Activated effector memory CD4-positive, alpha-beta T cell treated with Interleukin-2 at 50 U/mL for 16 hours (primary cell): ENCODE measurements at places on chromosomes 3 and 15.

DNA sequence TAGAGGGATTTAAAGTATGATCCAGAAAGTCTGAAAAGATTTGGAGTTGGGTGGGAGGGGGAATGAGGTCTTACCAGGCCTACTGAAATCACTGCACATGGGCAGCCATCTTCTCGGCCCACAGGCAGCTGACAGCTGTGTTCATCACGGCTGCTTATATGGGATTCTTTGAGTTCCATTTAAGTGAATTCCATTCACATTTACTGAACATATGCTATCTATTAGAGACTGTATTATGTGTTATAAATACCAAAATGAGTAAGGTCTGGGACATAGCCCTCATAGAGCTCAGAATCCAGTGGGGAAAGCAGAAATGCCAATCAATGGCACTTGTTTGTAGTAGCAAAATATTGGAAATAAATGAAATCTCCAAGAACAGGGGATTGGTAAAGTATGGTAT lies 91.1 kb downstream of the TRIM42 start:
- DNase-seq, result no peak

DNA sequence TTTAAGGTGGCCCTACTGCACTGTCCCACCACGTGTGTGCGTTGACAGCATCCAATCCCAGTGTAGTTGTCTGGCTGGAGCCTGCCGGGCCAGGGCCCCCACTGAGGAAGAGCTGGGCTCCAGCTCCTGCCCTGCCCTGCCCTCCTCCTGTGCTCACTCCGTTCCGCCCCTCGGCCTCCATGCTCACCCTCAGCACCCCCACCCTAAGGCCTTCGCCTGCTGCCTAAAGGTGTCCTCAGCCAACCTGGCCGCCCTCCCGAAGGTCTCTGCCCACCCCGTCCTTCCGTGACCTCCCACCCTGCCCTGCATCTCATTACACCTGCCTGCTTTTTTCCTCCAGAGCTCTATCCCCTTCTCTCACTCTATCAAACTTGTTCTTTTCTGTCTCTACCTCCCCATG lies 118.0 kb downstream of the TPRA1 start:
- DNase-seq, result no peak

DNA sequence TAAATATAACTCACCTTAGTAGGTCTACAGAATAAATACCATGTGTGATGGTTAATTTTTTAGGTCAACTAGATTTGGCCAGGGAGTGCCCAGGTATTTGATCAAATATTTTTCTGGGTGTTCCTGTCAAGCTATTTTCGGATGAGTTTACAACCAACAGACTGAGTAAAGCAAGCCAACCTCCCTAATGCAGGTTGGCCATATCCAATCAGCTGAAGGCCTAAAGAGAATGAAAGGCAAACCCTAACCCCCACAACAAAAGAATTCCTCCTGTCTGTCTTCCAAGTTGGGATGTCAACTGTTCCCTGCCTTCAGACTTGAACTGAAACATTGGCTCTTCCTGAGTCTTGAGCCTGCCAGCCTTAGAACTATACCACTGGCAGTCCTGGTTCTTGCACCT lies 28.6 kb downstream of the TASOR start:
- DNase-seq, result no peak

- DNase-seq, result no peak
These were observed 218.6 kb downstream of the THSD4 start for GRCh38 chr15:71333839-71334238.

- no peak for DNase-seq
These were observed 161.4 kb downstream of the GMNC start for GRCh38 chr3:190701096-190701532.

DNA sequence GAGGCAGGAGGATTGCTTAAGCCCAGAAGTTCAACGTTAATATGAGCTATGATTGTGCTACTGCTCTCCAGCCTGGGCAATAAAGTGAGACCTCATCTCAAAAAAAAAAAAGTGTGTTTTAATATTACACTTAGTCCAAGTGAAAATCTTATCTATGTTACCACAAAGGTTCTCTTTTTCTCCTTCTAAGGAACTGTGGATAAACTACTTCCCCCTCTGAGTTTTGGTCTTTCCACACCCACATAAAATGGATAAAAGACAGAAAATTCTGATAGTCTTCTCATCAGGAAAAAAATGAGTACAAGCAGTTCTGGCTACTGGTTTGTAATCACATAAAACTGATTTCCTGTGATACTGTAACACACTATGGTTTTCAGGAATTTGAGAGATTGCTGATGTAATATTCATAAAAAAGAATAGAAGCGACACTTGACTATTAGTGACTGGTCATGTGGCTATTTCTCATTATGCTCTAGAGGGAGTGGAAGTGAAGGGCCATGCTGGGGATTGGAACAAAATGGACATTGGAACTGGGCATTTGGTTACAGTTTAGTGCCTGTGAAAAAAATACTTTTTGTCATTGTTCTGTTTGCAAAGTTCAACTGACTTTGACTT lies 68.2 kb downstream of the RYR3 start:
- DNase-seq, result no peak
